ENCODE measurements at places on chromosomes 7 and 10.

DNA sequence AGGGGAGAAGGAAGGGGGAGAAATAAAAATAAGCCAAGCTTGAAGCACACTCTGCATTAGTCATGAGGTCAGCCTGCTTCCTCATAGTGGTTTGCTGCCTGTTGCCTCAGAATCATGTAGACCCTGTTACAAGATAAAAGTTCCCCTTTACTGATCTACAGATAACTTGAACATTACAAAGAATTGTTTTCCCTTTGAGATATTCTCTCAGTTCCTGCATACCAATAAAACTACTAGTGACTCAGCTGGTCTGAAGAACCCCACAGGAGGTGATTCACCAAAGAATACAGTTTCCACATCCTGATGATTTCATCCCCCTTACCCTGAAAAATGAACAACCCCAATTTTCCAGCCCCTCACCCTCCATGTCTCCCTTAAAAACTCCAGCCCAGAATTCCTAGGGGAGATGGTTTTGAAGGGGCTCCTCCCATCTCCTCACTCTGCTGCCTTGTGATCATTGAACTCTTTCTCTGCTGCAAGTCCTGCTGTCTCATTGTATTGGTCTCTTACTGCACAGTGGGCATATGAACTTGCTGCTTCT, 31.5 kb upstream of the NRP1 start:
- DNase-seq: peak; percentile 56

DNA sequence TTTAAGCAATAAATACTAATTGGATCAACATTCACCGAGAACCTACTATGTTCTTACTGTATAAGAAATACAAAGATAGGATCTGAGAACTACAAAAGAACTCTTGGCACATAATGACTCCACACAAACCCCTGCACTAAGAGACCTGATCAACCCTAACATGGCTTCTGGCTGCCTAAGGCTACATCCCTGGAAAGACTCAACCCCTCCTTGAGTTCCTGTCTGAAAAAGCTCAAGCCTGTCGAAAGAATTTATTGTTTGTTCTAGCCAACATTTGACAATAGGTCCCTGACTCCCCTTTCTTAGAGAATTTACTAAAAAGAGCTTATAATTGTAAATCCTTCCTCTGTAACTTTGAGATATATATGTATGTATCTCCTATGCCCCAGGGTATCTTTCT, 125.3 kb upstream of the SGCE start:
- DNase-seq: no peak

DNA sequence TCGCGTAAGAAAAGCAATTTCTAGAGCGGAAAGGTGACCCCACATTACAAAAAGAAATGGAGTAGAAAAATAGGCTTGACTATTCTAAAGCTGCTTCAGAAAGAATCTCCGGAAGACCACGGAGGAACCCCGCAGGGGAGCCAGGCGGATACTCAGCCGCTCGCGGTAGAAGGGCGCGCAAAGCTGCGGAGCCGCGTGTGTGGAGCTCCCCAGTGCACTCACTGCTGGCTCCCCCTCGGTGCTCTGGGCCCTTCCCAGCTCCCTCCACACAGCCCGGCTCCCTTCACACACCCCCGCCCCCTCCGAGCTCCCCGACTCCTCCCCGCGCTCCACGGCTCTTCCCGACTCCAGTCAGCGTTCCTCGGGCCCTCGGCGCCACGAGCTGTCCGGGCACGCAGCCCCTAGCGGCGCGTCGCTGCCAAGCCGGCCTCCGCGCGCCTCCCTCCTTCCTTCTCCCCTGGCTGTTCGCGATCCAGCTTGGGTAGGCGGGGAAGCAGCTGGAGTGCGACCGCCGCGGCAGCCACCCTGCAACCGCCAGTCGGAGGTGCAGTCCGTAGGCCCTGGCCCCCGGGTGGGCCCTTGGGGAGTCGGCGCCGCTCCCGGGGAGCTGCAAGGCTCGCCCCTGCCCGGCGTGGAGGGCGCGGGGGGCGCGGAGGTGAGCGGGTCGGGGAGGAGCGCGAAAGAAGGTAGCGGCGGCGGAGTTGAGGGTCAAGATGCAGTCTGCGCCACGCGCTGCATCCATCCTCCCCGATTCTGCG, at the start of gene STEAP2:
Gene STEAP2, plus strand, starts transcription at position 350 of the 758 bp plus-strand sequence. CDS start 13,343 bp downstream, outside the sequence.
- DNase-seq: peak; percentile 64

DNA sequence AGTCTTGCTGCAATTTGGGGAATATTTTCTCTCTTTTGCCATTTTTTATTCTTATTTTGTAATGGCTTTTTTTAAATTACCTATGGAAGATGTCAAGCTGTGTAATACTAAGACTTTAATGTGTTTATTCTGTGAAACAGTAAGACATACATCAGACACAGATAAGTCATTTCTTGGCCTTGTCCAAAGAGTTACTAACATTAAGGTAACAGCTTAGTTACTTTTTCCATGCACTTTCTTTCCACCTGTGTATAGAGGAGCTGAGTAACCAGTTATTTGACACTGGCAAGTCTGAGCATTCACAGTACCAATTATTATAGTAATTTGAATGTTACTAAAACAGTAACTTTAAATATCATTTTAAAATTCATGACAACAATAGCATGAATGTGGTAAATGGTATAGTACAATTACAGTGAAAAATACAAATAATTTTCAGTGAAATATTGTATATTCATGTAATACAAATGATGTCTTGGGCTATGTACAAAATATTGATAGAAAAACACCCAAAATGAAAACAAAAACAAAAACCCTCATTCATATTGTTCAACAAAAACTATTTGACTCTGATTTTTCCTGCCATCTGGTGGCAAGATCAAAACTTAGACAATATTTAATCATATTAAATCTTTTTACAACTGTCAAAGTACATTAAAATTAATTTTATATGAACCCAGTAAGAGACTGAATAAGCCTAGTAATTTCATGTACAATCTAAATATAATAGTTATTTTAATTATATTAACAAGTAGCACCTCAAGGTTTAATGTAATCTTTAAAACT, 259.8 kb upstream of the SEMA3A start:
- no peak for DNase-seq

DNA sequence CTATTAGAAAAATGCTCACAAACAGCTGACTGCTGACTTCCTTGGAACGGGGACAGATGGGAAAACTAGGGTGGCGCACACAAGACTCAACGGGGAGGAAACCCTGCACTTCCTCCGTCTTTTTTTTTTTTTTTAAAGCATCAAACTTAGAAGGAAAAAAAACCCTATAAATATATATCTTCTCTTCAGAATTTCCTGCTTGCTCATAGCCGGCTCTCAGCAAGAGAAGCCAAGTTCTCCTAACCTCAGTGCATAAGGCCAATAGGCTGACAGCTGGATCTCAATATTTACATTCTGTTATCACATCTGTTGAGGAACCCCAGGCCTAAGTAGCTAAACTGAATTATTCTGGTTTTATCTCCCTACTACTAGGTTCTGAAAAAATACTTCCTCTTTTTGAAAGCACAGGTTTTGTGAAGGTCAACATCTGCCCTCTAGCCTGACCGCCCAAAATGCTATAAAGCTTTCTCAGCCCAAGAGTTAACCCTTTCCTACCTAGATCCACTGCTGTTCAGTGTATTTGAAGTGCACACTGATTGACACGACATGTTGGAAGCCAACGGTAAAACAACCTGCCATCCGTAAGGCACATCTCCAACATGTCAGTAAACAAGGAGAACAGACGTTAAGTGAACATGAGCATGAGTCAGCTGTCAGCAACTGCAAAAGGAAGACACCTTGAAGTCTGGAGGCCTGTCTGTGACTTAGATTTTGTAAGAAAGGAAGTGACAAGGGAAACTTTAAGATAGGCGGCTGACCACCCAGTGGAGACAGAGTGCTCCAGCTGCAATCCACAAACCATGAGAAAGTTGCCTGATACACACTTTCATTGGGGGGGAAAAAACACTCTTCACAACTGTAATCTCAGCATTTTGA, 83.8 kb downstream of the EBLN1 start:
- peak; percentile 11 for DNase-seq

DNA sequence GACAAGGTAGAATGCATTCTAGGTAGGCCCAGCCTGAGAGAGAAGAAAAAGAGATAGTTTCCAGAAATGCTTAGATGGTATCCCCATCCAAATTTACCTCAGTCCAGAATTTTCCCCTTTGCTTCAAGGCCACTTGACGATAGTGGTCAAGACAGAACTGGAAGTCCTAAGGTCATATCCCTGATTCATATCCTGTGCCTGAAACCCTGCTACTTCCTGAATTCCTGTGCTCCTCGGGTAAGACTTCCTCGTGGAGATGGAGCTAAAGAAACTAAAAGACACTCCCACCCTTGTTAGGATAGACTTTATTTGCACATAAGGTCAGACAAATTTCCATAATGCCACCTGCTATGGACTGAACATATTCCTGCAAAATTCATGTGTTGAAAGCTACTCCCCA, 175.9 kb downstream of the EVX1 start:
- no peak for DNase-seq

GRCh38 chr7:127578036-127578684, 7.2 kb downstream of the GCC1 start:
- no peak for DNase-seq

DNA sequence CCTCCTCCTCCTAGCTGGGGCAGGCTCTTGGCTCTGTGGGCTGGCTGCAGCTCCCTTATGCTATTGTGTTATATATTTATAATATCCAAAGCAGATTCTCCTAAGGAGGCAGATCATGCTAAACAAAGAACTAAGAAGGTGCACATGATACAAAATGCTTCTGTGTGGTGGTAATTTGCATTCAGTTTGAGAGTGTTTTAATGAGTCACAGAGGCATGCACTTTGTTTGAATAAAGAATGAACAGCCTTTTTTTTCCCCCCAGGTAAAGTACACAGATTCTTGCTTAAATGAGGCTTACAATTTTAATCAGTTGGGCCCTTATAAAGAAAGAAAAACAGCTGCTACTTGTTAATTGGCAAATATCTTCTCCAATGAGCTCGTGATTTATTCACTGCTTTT, 95.0 kb downstream of the FANK1 start:
- no peak for DNase-seq

- no peak for DNase-seq
These were observed 147.1 kb downstream of the BUB3 start for GRCh38 chr10:123301077-123301857.

GRCh38 chr10:103470761-103471653, 8.0 kb downstream of the CALHM3 start:
- peak; percentile 80 for DNase-seq

Data from activated CD4-positive, alpha-beta T cell treated with anti-CD3 and anti-CD28 coated beads for 36 hours (primary cell).